ENCODE measurements at places on chromosomes 11 and 22. TPM values are rescaled to one million over a fixed set of nuclear protein-coding genes. Genes with fewer than 3 reads are reported as not detected.

FGF4 gene
- not detected for total RNA-seq

OPCML gene
- total RNA-seq: not detected

GGT5 gene
- 0.08 TPM for total RNA-seq

MYBPC3 gene
- 0.16 TPM for total RNA-seq

GRCh38 chr11:75105462-75105925 lies 8.8 kb upstream of the OR2AT4 start:
- no peak for DNase-seq
- H3K4me3 ChIP-seq: no peak overlapping the region
- peaks cover 19% of the 10 kb centered on the region for H3K27me3 ChIP-seq
- H3K4me1 ChIP-seq: no peaks in the 10 kb centered on the region
- no peak overlapping the region for H3K27ac ChIP-seq

GRCh38 chr11:2567026-2567671 lies 122.3 kb downstream of the KCNQ1 start:
- no peak overlapping the region for H3K4me3 ChIP-seq
- no peak overlapping the region for H3K27ac ChIP-seq
- H3K27me3 ChIP-seq: no peaks in the 10 kb centered on the region

CD3G gene
- 209 TPM for total RNA-seq

ISX gene
- not detected for total RNA-seq

GRCh38 chr11:79390477-79390876 lies 50.4 kb downstream of the TENM4 start:
- H3K4me3 ChIP-seq: no peak overlapping the region
- H3K27ac ChIP-seq: no peak overlapping the region
- H3K4me1 ChIP-seq: no peaks in the 10 kb centered on the region

All from naive thymus-derived CD8-positive, alpha-beta T cell (primary cell).